Activated naive CD4-positive, alpha-beta T cell (primary cell): ENCODE measurements at places on chromosomes 2 and 18.

GRCh38 chr18:79963658-79964329, 649 bp upstream of the HSBP1L1 start:
- DNase-seq: no peak

GRCh38 chr2:134138115-134138514, 115.8 kb upstream of the MGAT5 start:
- no peak for DNase-seq

DNA sequence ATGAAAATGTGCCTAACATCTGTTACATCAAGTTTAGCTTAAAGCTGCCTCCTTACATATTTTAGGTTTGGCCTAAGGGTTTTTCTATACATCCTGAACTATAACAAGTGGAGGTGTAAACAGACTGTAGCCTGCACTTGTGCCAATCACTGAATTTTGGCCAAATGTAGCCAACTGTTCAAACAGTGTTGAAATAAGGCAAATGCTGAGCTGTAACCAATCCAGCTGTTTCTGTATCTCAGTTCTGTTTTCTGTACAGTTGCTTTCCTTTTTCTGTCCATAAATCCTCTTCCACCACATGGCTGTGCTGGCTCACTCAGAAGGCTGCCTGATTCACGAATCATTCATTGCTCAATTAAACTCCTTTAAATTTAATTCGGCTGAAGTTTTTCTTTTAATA, 19.2 kb upstream of the CAPN13 start:
- DNase-seq: no peak

- DNase-seq: no peak
Measured at GRCh38 chr2:68418419-68418818, 48.7 kb downstream of the FBXO48 start.

DNA sequence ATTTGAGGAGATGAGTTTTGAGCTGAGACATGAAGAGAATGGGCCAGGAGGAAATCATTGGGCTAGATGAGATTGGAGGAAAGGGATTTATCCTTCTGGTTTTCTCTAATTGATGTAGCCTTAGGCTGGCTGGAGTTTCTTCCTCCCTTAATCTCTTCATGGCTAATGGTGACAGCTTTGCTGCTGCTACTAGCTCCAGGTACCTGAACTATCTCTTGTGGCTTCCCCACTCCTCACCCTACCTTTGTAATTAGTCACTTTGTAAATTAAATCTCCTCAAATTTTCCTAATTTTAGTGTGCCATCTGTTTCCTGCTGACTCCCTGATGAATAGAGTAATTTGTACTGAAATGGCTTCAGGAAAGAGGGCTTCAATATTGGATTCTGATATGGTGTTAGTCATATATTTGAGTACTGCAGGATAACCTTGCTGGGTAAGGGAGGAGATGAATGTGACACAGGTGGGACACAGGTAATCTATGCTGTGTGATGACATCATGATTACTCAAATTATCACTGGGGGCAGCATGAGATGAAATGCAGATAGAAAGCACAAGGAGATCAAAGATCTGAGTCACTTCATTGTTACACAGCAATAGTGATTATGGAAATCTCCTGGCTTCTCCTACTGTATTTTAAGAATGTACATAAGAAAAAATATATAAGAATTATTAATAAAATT, 1134.1 kb upstream of the DDX18 start:
- DNase-seq: no peak
